ENCODE measurements at places on chromosomes 11 and 22. TPM values are rescaled to one million over a fixed set of nuclear protein-coding genes. Genes with fewer than 3 reads are reported as not detected.
A peak's percentile ranks its signal among the peaks of the same experiment; 100 is the strongest.

DNA sequence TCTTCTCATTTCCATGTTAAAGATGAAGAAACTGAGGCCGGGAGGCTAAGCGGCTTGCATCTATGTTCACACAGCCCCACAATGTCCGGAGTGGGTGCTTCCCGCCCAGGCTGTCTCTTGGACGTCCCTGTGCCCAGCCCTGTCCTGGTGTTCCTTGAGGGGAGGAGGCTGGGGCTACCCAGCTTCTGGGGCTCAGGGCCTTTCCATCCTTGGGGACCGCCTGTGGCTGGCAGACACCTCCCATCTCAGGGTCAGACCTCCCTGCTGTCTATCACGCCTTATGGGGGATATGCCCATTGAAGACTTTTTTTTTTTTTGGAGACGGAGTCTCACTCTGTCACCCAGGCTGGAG, 95.5 kb downstream of the WNT7B start:
- no peaks in the 10 kb centered on the region for H3K27me3 ChIP-seq
- no peaks in the 10 kb centered on the region for H3K36me3 ChIP-seq
- no peak overlapping the region for H3K27ac ChIP-seq
- DNase-seq, result no peak

The GPHA2 gene
- total RNA-seq, result 0.48 TPM

The NLRP10 gene
- not detected for total RNA-seq

The CTSW gene
- 32.2 TPM for total RNA-seq

The OR6Q1 gene
- not detected for total RNA-seq

DNA sequence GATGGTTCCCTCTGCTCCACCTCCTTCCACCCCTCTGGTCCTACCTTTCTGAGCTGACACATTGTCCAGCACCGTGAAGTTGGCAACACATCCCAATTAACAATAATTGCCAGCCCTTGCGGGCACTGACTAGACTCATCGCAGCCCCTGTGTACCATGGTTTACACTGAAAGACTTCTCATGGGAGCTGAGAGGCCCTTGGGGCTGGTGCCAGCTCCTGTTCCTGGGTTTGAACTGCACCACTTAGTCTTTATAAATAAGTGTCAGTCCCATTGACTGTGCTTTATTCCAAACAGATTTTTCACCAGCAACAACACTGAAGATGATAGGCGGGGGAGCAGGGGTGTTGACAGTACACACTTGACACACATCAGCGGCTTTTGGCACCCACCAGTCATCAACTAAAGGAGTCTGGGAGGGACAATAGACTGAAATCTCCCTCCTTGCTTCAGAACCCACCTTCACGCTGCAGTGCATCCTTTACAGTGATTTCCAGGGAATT, 447.3 kb downstream of the NTM start:
- H3K27ac ChIP-seq, result no peak overlapping the region
- H3K4me1 ChIP-seq, result no peaks in the 10 kb centered on the region
- H3K27me3 ChIP-seq, result no peaks in the 10 kb centered on the region
- H3K36me3 ChIP-seq, result no peaks in the 10 kb centered on the region
- DNase-seq, result no peak

DNA sequence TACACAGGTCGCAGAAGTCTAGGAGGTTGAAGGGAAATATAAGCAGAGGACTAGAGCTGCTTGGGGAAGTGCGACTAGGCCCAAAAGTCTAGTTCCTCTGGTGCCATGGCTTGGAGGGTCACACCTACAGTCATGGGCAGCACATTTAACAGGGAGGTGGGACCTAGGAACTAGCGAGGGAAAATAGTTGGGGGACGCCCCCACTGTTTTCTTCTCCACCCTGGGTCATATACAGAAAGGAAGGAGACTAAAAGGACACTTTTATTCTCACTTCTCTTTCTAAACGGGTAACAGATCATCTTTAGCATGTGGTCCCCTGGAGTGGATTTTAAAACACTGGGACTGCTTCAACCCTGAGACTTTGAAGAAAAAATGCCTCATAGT, 16.6 kb downstream of the APIP start:
- H3K4me3 ChIP-seq, result no peak overlapping the region
- no peaks in the 10 kb centered on the region for H3K36me3 ChIP-seq
- no peaks in the 10 kb centered on the region for H3K27me3 ChIP-seq
- no peak for DNase-seq
- H3K4me1 ChIP-seq, result no peaks in the 10 kb centered on the region

The RNF26 gene
- total RNA-seq, result 30.0 TPM

DNA sequence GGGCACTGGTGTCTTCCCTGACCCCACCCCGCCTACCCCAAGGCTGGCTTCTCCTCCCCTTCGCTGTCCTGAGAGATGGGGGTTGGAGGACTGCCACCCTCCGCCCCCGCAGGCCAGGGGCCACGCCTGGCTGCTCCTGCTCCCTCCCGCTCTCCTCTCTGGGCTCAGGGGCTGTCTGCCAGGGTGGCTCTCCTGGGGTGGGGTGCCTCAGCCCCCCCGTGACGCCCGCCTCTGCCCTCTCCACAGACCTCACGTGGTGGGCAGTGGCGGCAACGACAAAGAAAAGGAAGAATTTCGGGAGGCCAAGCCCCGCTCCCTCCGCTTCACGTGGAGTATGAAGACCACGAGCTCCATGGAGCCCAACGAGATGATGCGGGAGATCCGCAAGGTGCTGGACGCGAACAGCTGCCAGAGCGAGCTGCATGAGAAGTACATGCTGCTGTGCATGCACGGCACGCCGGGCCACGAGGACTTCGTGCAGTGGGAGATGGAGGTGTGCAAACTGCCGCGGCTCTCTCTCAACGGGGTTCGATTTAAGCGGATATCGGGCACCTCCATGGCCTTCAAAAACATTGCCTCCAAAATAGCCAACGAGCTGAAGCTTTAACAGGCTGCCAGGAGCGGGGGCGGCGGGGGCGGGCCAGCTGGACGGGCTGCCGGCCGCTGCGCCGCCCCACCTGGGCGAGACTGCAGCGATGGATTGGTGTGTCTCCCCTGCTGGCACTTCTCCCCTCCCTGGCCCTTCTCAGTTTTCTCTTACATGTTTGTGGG, 8.1 kb downstream of the RCOR2 start:
- H3K36me3 ChIP-seq, result peaks cover 15% of the 10 kb centered on the region
- H3K27me3 ChIP-seq, result no peaks in the 10 kb centered on the region
- no peak overlapping the region for H3K27ac ChIP-seq
- H3K4me1 ChIP-seq, result no peaks in the 10 kb centered on the region

The APOBEC3G gene
- total RNA-seq, result 18.5 TPM

DNA sequence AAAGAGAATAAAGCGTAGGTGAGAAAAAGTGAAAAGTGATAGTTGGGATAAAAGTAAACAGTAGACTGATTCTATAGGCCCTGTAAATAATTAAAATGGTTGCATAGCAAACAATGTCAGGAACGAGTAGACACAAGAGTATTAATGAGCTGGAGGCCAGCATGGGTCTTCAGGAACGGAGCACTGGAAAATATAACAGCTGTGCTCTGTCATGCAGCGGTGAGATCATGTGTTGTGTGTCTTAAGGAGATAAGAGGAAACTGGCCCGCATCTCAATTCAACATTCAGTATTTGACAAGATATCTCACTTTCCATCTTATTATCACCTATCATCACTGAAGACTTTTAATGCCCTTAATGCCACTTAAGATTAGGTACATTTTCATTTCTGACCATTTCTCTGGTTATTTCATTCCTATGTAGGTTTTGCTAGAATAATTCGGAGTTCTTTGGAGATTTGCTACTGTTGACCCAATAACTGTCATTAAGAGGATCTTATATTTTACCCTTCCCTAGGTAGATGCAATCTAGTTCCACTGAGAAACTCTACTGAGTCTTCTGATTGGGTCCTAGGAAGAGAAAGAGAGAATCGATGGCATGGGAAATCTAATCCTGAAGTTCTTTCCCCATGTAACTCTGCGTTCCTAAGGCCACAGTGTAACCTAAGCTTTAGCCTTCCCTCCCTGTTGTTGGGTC, 35.5 kb upstream of the VWA5A start:
- no peak overlapping the region for H3K4me3 ChIP-seq
- DNase-seq, result no peak

GRCh38 chr11:133551064-133551463, 18.8 kb upstream of the OPCML start:
- H3K4me1 ChIP-seq, result no peaks in the 10 kb centered on the region
- DNase-seq, result no peak
- H3K27me3 ChIP-seq, result no peaks in the 10 kb centered on the region
- H3K27ac ChIP-seq, result no peak overlapping the region

DNA sequence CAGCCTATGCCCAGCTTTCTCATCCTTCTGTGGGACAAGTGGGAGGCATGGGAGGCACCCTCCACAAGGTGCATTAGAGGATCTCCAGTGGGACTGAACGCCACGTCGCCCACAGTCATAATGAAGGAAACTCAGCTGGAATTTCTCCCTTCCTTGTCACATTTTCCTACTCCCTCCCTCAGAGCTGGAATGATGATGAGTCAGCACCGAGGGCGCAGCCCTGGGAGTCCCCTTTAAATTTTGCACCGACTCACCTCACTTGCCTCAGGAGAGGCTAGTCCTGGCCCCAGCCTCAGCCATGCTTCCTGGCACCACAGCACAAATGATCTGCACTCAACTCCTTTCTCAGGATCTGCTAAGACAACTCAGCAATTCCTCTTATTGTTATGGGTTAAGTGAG, 34.3 kb downstream of the DBX1 start:
- no peaks in the 10 kb centered on the region for H3K36me3 ChIP-seq
- DNase-seq, result no peak
- H3K4me1 ChIP-seq, result no peaks in the 10 kb centered on the region
- no peak overlapping the region for H3K27ac ChIP-seq
- H3K27me3 ChIP-seq, result no peaks in the 10 kb centered on the region

DNA sequence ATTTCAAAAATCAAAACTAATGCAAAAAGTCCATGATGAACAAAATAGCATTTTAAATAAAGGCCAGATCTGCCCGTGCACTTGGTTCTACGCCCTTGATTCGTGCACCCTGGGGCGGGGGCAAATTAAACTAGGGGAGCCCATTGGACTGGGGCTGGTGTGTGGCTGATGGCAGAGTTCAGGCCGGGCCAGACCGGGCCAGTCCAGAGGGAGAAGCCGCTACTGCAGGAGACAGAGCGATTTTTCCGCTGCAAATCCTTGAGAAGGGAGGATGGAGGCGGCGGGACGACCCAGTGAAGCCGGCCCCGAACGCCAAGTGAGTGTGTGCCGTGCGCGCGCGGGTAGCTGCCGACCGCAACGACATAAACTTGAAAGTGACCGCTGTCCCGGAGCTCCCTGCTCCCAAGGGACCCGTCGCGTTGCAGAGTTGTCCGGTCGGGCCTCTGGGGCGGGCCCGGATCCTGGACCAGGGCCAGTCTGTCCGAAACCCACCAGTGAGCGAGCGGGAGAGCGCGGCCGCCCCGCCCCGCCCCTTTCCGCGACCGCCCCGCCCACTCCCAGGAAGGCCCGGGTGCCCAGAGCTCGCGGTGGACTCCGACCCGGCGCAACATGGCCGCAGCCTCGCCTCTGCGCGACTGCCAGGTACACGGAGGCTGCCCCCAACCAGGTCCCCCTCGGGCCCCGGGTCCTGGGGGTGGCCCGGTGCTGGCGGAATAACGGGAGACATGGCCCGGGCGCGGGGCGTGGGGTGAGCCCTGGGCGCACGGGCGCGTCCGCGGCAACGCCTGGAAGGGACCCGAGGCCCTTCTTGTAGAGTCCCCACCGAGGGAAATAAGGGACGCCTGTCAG, at the start of gene TTC38:
TSS of gene TTC38 (plus strand) at position 578 of the 849 bp plus-strand sequence. CDS start at position 610, 32 bp downstream.
- no peaks in the 10 kb centered on the region for H3K27me3 ChIP-seq
- H3K27ac ChIP-seq, result peak within 1 kb of the TSS; percentile 48
- H3K4me1 ChIP-seq, result no peaks in the 10 kb centered on the region

The CHADL gene
- 1.0 TPM for total RNA-seq

GRCh38 chr11:4916581-4916980, 2.6 kb downstream of the OR51G2 start:
- H3K4me1 ChIP-seq, result no peaks in the 10 kb centered on the region
- H3K36me3 ChIP-seq, result no peaks in the 10 kb centered on the region
- no peak overlapping the region for H3K4me3 ChIP-seq
- no peaks in the 10 kb centered on the region for H3K27me3 ChIP-seq
- no peak for DNase-seq

The TBX10 gene
- total RNA-seq, result not detected

DNA sequence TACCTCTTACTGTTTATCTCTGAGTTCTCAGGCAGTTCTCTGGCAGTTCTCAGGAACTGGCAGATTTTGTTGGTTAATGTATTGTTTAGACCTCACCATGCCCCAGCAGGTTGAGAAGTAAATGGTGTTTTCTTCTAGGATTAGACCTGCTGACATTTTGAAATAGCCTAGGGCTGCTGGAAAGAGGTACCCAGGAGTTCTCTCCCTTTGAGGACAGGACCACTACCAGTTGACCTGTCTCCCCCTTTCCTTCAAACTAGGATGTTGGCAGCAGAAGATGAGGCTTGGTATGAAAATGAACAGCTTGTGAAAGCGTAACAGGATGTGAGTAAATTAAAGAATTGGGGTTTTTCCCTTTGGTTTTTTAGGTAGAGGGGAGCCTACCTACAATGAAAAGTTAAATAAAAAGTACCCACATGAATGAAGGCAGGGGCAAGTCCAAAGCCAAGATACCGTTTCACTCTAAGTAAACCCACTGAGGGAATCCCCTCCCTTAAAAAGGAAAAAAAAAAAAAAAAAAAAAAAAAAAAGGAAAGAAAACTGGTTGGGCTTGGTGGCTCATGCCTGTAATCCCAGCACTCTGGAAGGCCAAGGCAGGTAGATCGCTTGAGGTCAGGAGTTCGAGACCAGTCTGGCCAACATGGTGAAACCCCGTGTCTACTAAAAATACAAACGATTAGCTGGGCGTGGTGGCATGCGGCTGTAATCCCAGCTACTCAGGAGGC, 96.2 kb downstream of the PDHX start:
- peak; percentile 48 for DNase-seq
- H3K4me3 ChIP-seq, result no peak overlapping the region
- no peaks in the 10 kb centered on the region for H3K27me3 ChIP-seq
- no peaks in the 10 kb centered on the region for H3K36me3 ChIP-seq

The RASSF7 gene
- 20.0 TPM for total RNA-seq

The KREMEN1 gene
- not detected for total RNA-seq

DNA sequence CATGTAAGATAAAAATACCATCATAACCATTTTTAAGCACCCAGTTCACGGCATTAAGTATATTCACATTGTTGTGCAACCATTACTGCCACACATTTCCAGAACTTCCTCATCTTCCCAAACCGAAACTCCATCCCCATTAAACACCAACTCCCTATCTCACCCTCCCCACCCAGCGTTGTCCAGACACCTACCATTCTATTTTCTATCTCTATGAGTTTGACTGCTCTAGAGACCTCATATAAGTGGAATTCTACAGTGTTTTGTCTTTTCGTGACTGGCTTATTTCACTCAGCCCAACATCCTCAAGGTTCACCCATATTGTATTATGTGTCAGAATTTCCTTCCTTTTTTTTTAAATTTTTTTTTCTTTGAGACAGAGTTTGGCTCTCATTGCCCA, 45.2 kb downstream of the PPFIA1 start:
- H3K27ac ChIP-seq, result no peak overlapping the region
- peaks cover 38% of the 10 kb centered on the region for H3K36me3 ChIP-seq
- no peaks in the 10 kb centered on the region for H3K27me3 ChIP-seq
- H3K4me3 ChIP-seq, result no peak overlapping the region
- no peak for DNase-seq

The ZNF408 gene
- total RNA-seq, result 17.0 TPM

The OOSP1 gene
- not detected for total RNA-seq

Measured in naive thymus-derived CD4-positive, alpha-beta T cell (primary cell).